ENCODE measurements at places on chromosomes 12 and 14.
A peak's percentile ranks its signal among the peaks of the same experiment; 100 is the strongest.

DNA sequence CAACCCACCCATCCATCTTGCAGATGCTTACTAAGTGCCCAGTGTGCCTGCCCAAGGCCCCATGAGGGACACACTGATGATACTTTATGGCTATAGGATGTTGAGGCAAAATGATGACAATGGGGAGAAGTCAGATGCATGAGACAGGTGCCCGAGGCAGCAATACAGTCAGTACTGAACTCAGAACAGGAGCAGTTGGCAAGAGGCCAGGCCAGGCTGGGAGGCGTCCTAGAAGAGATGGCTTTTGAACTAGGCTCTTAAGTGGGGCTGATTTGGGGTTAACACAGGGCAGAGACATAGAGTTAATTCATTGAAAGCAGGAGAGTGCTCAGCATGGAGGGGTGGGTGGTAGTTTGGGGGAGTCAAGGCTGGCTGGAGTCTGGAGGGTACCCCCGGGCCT lies 15.6 kb downstream of the PLBD2 start:
- no peak for DNase-seq

- no peak for DNase-seq
Observed at GRCh38 chr12:4870423-4870822, 39.3 kb upstream of the KCNA1 start.

DNA sequence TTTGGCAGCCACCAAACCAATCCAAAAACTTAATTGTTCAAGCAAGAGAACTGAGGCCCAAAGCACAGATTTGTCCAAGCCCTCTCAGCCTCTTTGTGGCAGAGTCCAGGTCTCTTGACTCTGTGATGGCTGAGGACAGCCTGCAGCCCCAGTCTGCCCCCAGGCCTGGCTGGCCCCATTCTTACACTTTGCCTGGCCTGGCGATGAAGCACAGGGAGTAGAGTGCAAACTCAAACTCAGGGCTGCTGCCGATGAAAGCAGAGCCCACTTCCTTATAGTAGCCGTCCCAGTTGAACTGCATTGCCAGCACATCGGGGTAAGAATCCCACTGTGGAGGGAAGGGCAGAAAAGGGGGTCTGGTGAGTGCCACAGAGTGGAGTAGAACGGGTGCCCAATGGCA lies 5.6 kb upstream of the RPAP3 start:
- DNase-seq, result no peak

DNA sequence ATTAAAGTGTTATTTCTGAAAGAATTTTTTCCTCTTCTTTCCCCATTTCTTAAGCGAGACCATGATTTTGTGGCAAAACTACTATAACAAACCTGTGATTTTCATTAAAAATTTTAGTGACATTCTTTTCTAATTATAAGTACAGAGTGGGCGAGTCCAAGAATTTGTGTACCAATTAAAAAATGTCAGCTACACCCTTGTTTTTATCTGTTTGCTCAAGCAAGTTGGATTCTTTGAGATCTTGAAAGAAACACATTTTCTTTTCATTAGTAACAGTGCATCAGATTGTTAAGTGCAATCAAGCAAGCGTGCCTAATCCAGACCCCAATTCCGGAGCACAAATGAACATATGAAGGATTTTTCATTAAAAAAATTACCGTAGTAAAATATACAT lies 338.8 kb upstream of the DDHD1 start:
- no peak for DNase-seq

DNA sequence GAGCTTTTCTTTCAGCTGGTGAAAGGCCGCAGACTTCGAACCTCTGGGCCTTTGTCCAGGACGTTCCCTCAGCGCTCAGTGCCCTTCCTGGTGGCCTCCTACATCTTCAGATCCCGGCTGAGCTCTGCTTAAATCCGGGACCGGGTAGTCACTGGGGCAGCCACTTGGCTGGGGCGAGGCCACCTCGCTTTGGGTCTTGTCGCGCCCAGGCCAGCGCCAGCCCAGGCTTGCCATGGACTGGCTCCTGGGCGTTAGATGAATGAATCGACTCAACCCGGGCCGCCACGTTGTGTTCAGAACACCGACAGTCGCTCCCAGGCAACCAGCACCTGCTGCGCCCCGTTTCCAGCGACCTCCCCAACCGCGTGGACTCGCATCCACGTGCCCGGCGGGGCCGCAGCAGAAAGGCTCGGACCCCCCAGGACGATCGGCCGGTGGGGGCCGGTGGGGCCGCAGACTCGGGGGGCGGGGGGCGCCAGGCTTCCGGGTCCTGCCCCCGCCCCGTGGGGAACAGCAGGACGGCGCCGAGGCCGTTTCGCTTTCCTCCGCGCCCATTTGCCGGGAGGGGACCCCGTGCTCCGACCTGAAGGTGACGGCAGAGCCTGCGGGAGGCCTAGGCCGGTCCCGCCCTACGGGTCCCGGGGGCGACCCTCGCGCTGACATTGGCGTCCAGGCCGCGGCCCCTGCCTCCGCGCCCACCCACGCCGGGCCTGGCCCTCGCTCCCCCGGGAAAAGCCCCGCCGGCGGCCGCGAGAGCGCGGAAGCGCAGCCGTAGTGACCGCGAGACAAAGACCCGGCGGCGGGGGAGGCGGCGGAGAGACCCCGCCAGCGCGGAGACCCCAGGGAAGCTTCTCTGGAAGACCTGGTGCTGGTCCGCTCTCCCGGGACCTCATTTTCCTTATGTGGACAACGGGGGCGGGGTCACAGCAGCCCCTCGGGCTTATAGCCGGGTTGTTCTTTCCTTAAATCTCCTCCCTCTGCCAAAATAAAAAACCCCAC lies 37.3 kb upstream of the RCOR1 start:
- DNase-seq, result peak; percentile 67
